ENCODE measurements at places on chromosomes 4 and X.

DNA sequence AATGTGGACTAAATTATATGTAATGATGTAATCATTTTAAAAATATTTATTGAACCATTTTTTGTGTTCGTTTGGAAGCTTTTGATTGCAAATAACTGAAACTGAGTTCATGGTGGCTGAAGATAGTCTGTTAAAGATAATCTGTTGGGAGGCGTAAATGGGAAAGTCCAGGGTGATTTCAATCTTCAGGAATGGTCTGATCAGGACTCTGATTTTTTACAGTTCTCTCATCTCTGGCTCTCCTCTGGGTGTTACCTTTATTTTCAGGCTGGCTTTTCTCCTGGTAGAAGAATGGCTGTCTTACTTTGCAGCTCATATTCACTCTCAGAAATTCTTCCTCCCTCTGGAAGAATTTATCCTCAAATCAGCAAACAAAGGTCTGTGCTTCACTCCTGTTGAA, 199.0 kb upstream of the LEF1 start:
- DNase-seq, result no peak

DNA sequence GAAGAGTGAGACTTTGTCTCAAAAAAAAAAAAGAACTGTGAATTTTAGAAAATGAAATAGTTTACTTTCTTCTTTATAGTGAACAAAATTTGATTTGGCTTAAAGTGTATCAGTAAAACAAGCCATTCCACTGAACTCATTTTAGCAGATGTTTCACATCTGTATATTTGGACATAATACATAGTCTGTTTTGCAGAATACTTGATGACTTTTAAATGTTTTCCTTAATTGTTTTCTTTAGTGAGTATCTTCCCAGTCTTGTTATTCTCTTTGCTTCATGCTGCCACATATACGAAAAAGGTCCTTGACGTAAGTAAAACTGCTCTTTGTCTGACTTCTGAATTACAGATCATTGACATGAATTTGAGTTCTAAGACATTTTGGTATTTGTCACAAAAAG, 8.3 kb downstream of the TMEM33 start:
- DNase-seq, result no peak

DNA sequence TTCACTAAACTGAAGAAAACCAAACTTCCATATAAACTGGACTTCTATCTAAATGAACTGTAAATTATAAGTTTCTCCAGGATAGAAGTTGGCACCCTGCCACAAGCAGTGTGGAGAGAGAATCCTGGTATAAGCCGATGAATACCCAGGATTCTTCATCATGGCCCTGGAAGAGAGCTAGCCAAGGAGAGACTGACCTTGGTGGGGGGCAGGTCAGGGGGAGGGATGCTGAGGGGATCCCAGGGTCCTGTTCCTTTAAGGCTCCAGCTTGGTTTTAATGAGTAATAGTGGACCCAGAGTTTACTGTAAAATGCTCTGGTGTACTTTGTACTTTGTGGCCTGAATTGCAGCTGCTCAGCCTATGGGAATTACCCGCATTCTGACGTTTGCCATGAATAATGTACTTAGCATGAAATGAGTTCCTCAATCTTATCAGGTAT, 16.9 kb downstream of the RASSF6 start:
- DNase-seq, result no peak

GRCh38 chrX:14083783-14084182, 54.1 kb upstream of the GEMIN8 start:
- DNase-seq, result no peak

DNA sequence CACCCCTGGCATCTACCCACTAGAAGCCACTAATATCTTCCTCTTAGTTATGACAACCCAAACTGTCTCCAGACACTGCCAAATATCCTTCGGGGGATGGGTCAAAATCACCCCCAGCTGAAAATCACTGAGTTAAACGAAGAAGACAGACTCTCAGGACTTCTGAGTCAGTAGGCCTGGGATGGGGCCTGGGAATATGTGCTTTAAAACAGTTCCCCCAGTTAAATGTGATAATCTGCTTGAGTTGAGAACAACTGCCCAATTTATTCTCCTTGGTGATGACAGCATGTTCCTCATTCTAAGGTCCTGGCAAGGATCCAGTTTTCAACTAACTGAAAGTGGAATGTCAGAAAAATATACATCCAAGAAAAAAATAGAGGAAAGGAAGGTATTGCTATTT, 52.4 kb downstream of the CBLL2 start:
- DNase-seq, result no peak

DNA sequence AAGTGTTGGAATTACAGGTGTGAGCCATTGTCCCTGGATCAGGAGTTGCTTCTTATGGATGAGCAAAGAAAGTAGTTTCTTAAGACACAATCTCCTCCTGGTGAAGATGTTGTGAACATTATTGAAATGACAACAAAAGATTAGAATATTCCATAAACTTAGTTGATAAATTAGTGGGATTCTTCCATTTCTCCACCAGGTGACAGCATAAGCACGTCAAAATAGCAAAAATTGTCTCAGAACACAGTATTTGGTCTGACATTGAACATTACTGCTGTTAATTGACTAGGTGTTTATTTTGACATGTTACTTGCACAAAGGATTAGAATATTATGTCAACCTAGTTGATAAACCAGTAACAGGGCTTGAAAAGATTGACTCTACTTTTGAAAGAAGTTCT, 21.6 kb downstream of the CLDN34 start:
- DNase-seq, result no peak

DNA sequence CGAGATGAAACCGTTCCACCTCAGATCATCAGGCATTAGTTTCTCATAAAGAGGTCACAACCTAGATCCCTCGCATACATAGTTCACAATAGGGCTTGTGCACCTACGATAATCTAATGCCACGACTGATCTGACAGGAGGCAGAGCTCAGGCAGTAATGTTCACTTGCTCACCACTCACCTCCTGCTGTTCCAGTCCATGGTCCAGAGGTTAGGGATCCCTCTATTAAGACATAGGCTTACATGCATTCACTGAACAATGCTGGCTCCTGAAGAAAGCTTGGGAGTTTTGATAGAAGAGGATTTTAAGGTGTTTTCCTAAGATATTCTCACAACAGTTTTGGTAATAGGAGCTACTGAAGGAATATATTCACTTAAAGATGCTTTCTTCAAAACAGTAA, 236.1 kb upstream of the FTHL17 start:
- no peak for DNase-seq

GRCh38 chr4:15668566-15669435, 12.8 kb upstream of the FAM200B start:
- DNase-seq, result no peak

DNA sequence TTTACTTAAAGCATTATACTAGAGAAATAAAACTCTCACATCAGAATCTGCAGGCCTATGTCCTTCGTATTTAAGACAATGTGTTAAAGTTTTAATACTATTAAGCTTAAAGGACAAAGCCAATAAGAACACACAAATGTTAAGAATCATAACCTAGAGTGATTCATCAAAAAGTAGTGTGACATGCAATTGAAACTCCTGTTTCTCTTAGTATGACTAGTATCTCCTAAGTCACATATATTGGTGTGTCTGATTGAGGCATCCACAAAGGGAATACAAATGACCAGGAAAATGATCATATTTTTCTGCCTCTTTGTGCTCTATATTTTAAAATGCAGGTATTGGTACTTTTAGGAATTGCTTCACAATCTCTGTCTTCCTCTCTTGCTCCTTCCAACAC, 23.8 kb downstream of the GPRASP3 start:
- no peak for DNase-seq

DNA sequence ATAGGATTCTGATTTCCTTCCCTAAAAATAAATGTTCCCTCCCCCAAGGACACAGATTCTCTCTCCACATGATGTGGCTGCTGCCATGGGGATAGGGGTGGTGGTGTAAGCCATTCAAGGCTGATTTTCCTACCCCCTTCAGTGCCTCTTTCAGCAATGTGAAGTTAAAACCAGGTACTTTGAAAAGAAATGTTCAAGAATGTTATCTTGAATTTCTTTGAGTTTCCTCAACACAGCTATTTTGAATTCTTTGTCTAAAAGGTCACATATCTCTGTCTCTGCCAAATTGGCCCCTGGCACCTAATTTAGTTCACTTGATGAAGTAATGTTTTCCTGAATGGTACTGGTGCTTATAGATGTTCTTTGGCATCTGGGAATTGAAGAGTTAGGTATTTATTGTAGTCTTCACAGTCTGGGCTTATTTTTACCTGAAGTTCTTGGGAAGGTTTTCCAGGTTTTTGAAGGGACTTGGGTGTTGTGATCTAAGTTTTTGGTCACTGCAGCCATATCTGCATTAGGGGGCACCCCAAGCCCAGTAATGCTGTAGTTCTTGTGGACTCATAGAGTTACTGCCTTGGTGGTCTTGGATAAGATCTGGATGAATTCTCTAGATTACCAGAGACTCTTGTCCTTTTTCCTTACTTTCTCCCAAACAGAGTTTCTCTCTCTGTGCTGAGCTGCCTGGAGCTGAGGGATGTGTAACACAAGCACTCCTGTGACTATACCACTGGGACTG, 7.6 kb upstream of the DIPK2B start:
- no peak for DNase-seq

DNA sequence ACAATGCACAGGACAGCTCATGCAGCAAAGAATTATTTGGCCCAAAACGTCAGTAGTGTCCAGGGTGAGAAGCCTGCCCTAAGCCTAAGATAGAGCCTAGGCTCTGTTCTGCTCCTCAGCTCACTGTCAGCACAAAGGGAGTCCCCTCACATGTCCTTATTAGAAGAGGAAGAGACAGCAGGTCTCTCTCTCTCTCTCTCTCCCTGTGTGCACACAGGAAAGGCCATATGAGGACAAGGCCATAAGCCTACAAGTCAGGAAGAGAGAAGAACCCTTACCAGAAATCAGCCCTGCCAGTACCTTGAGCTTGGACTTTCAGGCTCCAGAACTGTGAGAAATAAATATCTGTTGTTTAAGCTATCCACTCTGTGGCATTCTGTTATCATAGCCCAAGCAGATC, 20.4 kb downstream of the FAM184B start:
- DNase-seq, result no peak

GRCh38 chr4:151862766-151863165, 102.0 kb upstream of the GATB start:
- no peak for DNase-seq

- no peak for DNase-seq
Measured at GRCh38 chrX:108224218-108224617, 132.6 kb downstream of the ATG4A start.

DNA sequence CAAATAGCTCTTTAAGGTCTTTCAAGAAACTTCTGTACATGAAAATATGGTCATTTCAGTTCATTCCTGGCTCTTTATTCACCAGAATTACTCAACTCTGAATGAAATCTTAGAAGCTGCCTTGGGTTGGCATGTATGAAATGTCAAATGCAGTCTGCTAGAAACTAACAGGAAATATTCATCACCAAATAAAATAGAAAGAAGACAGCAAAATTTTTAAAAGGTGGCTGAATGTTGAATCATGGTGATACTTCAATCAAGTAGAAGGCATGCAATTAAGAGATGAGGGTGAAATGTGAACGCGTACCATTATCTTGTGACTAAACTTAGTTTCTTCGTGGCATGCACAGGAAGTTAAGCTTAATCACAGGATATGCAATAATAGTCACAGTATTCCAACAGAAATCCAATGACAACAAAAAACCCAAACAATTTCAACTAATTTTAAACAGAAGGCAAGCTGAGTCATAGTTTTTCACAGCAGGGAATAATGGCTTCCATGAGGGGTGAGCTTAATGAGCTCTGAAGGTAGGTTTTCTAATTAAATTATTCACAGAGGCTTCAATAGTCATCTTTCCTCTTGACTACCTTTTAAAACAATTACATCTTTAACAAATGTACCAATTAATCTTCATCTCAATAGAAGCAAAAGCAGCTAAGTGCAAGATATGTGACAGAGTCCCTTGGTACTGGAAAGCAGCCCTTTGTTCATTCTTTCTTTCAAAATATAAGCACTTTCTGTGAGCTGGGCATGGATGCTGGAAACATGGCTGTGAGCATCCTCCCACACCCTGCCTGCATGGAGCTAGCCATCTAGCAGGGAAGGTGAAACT, 44.5 kb downstream of the SCFD2 start:
- no peak for DNase-seq

DNA sequence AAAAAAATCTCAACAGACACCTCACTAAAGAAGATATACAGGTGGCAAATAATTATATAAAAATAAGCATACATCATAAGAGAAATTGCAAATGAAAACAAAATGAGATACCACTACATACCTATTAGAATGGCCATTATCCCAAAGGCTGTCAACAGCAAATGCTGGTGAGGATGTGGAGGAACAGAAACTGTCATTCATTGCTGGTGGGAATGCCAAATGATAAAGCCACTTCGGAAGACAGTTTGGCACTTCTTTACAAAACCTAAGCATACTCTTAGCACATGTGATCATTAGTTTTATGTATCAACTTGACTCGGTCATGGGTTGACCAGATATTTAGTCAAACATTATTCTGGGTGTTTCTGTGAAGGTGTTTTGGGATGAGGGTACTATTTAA, 13.5 kb upstream of the MANBA start:
- no peak for DNase-seq

- DNase-seq, result no peak
Measured at GRCh38 chr4:75142850-75143249, 209.9 kb downstream of the PARM1 start.

- no peak for DNase-seq
Measured at GRCh38 chr4:168162604-168163003, 70.3 kb downstream of the ANXA10 start.

GRCh38 chr4:140281828-140282552, 91.5 kb upstream of the SCOC start:
- DNase-seq, result no peak

DNA sequence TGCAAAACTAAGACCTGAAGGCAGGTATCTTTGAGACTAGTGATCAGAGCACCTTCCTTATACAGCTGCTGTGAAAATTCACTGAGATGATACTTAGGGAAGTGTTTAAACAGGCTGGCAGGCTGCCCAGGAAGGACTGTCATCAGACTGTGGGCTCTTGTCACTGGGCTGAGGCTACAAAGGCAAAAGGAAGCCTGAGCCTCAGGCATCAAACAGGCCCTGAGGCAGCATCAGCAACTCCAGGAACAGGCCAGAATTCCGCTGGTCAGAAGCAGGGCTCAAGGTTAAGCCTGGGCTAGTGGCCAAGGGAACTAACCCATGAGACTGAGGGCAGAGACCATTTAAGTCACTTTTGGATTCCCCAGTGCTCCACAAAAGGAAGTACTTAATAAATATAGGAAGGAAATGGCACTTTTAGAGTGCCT, 12.8 kb downstream of the PJA1 start:
- no peak for DNase-seq

GRCh38 chr4:174365018-174365587, 81.4 kb downstream of the CEP44 start:
- DNase-seq, result no peak

DNA sequence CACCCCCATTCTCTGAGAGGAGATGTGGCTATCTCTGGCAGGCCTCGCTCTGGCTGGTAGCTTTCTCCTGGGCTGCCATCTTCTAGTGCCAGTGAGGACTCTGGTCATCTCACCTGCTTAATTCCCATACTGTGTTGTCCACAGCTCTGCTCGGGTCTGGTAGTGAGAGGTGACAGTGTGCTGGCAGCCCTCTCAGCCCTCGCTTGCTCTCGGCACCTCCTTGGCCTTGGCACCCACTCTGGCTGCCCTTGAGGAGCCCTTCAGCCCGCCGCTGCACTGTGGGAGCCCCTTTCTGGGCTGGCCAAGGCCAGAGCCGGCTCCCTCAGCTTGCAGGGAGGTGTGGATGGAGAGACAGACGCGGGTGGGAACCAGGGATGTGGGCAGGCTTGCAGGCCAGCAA, 52.7 kb downstream of the CPLX1 start:
- no peak for DNase-seq
